ENCODE measurements at places on chromosomes 1 and 21. TPM values are rescaled to one million over a fixed set of nuclear protein-coding genes. Genes with fewer than 3 reads are reported as not detected.
A peak's percentile ranks its signal among the peaks of the same experiment; 100 is the strongest.

Gene RXFP4
- not detected for total RNA-seq

Gene KLHDC9
- total RNA-seq: 5.2 TPM

DNA sequence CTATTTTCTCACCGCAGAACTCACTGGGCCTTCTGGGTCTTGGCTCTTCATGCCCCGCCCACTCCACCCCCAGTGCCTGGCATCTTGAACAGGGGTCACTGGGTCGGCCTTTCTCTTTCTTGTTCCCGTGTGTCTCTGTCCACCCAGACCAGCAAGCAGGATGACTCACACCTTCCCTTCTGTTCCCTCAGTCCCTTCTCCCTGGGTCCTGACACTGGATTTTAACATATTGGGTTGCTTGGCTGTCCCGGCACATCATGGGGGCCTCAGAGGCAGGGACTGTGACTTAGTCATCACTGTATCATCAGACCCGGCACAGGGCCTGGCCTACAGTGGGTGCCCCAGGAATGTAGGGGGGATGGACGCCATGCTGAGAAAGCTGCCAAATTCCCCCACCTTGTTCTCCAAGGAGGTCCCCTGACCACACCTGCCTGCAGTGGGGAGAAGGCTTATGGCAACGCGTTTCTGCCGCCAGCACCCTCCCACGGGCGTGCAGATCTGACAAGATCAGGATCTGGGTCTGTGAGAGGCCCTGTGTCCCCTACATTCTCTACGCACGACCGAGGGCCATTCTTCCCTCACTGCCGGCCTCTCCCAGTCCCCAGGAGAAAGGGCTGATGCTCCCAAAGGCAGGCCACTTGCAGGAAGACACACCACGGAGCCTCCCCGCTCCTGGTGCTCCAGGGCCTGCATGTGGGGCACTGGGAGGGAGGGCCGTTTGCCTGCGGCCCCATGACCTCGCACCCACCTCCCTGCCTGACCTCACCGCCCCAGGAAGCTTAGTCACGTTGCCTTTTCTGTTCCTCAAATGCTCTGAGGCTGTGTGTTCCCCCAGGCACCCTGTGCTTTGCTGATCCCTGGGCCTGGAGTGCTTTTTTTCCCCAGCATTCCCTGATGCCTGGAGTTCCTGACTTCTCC lies 157.2 kb upstream of the TMEM51 start:
- peak; percentile 83 for DNase-seq

DNA sequence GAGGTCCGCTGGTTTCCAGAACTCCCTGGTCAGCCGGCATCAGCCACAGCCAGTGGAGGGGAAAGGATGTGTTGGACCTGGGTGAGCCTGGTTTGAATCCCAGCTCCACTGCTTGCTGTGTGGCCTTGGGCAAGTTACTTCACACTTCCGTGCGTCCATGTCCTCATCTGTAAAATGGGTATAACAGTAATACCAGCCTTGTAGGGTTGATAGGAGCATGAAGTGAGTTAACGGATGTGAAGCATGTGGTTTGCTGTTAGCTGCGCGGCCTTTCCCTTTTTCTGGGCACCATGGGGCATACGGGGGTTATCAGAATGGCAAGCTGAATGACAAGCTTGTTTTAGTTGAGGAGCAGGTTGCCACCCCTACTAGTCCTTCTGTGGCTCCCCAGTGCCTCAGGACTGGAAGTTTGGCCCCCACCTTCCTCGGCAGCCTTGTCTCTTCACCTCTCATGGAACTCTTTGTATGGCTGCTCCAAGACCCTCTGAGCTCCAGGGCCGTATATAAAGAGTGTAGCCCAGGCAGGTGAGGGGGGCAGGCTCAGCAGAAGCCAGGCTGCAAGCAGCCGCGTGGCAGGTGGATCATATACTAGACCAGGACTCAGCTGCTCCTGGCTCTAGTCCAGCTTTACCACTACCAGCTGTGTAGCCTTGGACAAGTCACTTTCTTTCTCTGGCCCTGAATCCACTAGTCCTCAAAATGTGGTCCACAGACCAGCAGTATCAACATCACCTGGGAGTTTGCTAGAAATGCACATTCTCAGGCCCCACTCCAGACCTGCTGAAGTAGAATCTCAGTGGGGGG lies 95.4 kb downstream of the LACTBL1 start:
- DNase-seq: no peak

DNA sequence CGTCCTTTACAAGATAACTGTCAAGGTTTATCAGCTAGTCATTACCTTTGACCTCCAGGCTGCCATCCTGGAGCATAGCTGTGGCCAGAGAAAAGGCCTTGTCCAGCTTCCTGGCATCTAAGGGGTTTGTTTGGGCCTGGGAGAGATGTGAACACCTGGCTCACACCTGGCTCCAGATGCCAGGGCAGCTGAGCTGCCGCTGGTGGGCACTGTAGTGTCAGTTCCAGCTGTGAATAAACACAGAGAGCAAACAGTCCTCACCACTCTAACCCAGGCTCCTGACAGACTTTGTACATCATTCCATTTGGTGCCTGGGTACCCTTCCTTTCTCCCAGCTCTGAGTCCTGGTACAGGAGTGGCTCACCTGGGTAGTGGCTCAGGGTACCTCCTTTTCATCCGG lies 14.3 kb upstream of the KCNA10 start:
- no peak for DNase-seq

GRCh38 chr1:22420455-22421053 lies 31.1 kb upstream of the ZBTB40 start:
- DNase-seq: peak; percentile 89

Data from adrenal gland (tissue), 19 donors.